ENCODE measurements at places on chromosomes 1 and 21. TPM values are rescaled to one million over a fixed set of nuclear protein-coding genes. Genes with fewer than 3 reads are reported as not detected.

- no peaks in the 10 kb centered on the region for H3K36me3 ChIP-seq
- H3K4me3 ChIP-seq = no peak overlapping the region
- peaks cover 34% of the 10 kb centered on the region for H3K27me3 ChIP-seq
- no peak for DNase-seq
Observed at GRCh38 chr1:162663589-162664106, 31.4 kb downstream of the DDR2 start.

DNA sequence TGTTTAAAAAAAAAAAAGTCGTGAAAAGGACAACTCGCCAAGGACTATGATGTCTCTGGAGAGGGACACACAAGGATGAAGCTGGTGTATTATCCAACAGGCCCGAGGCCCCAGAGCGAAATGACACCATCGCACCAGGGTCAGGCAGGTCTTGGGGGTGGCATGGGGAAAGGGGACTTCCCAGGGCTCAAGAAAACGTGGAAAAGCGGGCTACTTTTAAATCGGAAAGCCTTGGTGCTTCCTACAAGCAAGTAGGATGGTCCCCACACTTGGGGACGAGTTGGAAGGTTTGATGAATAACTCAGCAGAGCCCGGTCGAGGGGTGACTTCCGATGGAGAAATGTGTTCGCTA lies 505 bp upstream of the GNPAT start:
- peaks cover 21% of the 10 kb centered on the region for H3K36me3 ChIP-seq
- peak overlapping the region; percentile 100 for H3K4me3 ChIP-seq
- H3K27me3 ChIP-seq = no peaks in the 10 kb centered on the region
- DNase-seq = no peak
- H3K27ac ChIP-seq = peak overlapping the region; percentile 100

- H3K36me3 ChIP-seq = peaks cover 6% of the 10 kb centered on the region
- no peak overlapping the region for H3K4me3 ChIP-seq
- no peak overlapping the region for H3K27ac ChIP-seq
- peaks cover 19% of the 10 kb centered on the region for H3K4me1 ChIP-seq
Observed at GRCh38 chr1:83709662-83710061, 289.3 kb downstream of the TTLL7 start.

DNA sequence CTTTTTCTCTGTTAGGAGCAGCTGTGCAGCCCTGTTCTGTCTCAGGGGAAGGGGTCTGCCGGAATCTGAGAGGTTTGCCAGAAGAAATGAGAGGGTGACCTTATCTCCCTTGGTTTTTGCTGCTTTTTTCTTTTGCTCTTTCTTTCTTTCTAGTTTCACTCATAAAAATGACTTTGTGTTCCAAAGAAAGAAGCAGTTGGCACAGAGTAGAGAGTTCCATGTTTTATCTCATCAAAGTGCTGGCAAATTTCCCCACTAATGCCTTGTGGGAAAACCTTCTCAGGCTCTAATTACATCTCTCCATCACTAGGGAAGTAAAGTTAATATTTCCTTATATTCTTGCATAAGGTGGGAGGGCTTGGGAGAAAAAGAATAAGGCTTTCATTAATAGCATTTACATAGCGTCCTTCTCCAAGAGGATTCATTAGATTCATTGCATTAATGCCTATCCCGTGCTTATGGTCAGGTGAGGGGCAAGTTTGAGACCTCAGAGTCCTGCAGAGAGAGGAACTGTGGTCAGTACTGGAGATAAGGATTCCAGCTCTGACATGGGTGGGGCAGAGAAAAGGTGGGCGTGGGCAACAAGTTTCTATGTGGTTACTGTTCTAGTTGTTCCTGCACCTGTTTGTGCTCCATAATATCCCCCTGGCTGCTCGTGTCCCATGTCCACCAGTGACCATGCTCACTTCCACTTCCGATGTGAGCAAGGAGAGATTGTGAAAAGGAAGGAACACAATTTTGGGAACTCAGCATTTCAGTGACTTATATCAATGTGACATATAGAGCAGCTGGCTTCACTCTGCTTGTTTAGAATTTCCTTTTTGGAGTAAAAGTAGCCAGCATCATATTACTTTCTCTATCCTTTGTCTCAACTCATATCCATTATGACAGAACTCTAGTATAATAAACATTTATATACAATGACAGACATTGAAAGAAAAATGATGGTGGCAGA lies 79.5 kb downstream of the DISC1 start:
- no peaks in the 10 kb centered on the region for H3K27me3 ChIP-seq
- no peak overlapping the region for H3K27ac ChIP-seq
- DNase-seq = no peak

DNA sequence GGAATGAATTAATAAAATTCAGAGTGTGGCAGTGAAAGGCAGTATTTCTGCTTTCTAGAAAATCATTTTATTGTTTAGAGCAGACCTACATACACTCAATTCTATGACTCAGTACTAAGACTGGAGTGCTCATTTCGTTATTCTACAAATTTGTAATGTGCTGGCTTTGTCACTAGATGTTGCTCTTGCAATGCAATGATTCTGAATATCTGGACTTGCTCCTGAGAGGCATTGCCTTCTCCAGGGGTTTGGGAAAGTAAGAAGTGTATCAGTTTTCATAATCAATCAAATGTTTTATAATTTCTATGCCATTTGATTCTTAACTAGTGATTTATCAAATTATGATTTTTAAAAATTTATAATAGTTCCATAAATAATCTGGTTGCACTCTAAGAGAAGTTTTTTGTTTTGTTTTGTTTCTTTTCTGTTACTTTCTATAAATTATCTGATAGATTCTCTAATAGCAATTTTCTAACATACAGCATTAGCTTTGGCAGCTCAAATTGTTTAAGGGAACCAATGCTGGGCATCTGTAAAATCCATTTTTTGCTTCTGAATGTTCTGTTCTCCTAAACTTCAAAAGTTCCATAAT lies 280.5 kb upstream of the SGIP1 start:
- H3K36me3 ChIP-seq = no peaks in the 10 kb centered on the region
- no peak overlapping the region for H3K27ac ChIP-seq
- DNase-seq = no peak
- peaks cover 4% of the 10 kb centered on the region for H3K27me3 ChIP-seq
- H3K4me3 ChIP-seq = no peak overlapping the region

DNA sequence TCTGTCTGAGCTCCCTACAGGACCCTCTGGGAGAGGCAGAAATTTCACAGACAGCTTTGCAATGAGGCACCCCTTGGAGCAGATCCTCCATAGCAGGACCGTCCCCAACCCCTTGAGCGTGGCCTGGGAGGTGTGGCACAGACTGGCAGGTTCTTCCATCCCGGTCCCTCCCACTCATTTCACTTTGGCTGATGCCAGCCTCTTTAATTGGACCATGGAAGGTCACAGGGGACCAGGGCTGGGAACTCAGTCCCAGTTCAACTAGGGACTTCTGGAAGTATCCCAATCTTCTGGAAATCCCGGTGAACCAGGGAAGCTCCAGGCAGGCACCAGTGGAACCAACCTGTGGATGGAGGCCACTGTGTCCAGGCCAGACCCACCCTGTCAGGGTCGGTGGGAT lies 83.7 kb downstream of the SPSB1 start:
- no peak overlapping the region for H3K27ac ChIP-seq
- H3K4me1 ChIP-seq = no peaks in the 10 kb centered on the region
- H3K36me3 ChIP-seq = no peaks in the 10 kb centered on the region
- H3K27me3 ChIP-seq = no peaks in the 10 kb centered on the region
- no peak overlapping the region for H3K4me3 ChIP-seq

DNA sequence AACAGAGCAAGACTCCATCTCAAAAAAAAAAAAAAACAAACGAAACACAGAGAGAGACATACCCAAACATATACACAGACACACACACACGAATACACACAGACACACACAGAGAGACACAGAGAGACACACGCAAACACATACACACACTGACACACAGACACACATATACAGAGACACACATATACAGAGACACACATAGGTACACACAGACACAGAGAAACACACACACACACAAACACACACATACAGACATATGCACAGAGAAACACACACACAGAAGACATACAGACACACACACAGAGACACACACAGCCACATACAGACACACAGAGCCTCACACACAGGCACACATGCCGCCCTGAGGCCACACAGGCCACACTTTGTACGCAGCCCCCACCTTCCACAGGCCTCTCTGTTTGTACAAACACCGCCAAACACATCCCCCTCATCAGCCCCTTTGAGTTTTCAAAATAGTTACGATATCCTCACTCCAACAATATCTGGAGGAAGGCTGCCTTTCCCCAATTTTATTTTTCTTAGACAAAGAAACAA lies 57.5 kb upstream of the ABCG1 start:
- H3K36me3 ChIP-seq = no peaks in the 10 kb centered on the region
- peaks cover 37% of the 10 kb centered on the region for H3K4me1 ChIP-seq
- H3K4me3 ChIP-seq = peak overlapping the region; percentile 2
- H3K27ac ChIP-seq = no peak overlapping the region
- H3K27me3 ChIP-seq = no peaks in the 10 kb centered on the region

DNA sequence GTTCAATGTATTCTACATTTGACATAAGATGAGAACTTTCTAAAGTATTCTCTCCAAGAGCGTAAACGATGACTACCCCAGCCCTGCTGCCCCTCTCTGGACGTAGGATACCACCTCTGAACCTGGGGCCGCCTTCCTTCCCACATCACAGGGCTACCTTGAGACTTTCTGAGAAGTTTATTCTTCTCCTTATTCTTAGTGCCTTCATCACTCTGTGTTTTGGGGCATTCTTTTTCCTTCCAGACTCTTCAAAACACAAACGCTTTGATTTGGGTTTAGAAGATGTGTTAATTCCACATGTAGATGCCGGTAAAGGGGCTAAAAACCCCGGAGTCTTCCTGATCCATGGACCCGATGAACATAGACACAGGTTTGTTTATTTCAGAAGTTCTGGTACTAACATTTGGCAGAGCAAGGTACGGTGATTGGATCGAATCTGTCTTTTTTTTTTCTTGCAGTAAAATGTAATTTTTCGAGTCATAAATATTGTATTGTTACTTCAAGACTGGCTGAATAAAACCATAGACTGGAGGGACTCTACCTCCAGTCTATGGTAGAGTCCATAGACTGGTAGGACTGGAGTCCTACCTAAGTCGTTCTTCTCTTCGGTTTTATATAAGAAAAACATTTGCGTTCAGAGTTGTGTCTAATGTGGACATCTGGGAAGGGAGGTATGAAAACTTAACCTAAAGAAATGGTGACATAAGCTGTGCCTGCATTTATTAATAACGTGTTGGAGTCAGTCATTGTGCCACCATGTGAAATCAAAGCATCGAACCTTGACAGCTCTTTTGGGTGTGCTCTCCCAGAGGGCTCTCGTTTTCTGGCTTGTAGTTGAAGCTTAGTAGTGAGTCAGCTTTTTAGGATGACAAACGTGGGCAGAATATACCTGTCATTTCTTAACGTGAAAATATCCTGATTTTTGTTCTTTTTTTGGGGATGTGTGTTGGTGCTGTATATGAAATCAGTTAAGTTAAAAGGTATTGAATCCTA lies 1.2 kb downstream of the MAN1A2 start:
- H3K27ac ChIP-seq = peak overlapping the region; percentile 96
- peaks cover 60% of the 10 kb centered on the region for H3K4me1 ChIP-seq
- no peak for DNase-seq
- H3K27me3 ChIP-seq = no peaks in the 10 kb centered on the region
- peak overlapping the region; percentile 94 for H3K4me3 ChIP-seq
- H3K36me3 ChIP-seq = peaks cover 6% of the 10 kb centered on the region

DNA sequence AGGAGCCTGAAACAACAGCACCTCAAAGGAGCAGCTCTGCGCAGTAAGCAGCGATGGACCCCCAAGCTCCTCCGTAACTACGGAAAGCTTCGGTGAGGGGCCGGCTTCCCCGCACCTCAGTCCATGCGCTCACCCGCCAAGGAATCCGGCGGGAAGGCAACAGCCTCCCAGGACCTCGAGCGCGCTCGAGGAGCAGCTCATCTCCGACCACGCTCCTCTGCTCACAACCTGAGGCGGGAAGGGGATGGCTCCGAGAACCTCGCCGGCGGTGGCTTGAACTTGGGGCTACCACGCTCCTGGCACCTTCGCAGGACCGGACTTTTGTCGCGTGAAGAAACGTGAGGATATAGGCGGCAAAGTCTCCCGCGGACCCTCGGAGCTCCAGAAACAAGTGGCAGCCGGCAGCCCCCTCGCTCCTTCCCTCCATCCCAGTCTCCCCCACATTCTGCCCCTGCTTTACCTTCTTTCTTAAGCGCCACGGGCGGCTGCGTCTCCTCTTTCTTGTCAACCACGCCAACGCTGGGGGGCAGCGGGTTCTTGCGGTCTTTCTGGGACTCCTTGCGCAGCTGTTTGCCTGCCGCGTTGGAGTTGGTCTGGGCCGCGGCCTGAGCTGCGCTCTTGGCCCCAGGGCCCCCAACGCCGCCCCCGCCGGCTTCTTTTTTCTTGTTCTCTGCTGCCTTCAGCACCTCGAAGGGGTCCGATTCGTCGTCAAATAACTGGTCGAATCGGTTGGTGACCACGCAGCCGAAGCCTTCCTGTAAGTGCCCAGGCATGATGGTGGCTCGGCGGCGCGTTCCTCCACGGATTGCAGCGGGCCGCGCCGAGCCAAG lies 459 bp downstream of the SERBP1 start:
- H3K36me3 ChIP-seq = peaks cover 50% of the 10 kb centered on the region
- H3K27ac ChIP-seq = peak overlapping the region; percentile 100

DNA sequence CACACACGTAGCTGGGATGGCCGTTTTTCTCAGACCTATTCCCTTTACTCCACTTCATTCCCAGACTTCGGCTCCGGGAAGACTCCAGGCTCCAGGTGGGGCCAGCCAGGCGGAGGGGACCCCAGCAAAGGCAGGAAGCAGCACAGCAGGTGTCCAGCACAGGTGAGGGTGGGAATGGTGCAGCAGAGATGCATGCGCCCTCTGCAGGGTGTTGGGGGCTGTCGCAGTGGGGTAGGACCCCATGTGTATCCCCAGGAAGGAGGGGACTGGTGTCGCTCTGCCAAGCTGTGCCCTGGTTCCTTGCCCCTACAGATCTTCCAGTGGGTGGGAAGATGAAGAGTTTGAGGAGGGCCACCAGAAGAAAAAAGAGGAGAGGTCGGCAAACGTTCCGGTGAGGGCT lies 5.3 kb downstream of the TTC24 start:
- no peak overlapping the region for H3K27ac ChIP-seq
- no peaks in the 10 kb centered on the region for H3K27me3 ChIP-seq
- DNase-seq = no peak
- no peak overlapping the region for H3K4me3 ChIP-seq
- H3K4me1 ChIP-seq = peaks cover 35% of the 10 kb centered on the region

Gene S100A1
- not detected for total RNA-seq

Gene KCNJ10
- 0.65 TPM for total RNA-seq

Gene NECTIN4
- 0.31 TPM for total RNA-seq

Gene GCSAML
- 0.14 TPM for total RNA-seq

Gene CEP85
- 34.6 TPM for total RNA-seq

Gene COL6A2
- 11.3 TPM for total RNA-seq

Gene NES
- total RNA-seq = 0.05 TPM

Gene HAO2
- not detected for total RNA-seq

Gene ASCL5
- total RNA-seq = 0.22 TPM

Gene CASQ2
- total RNA-seq = not detected

All from activated T-cell treated with anti-CD3 and anti-CD28 coated beads, Interleukin-2, amount 50 U/mL, for 72 hours (primary cell).